Stimulated activated CD4-positive, alpha-beta T cell treated with anti-CD3 and anti-CD28 coated beads, Interleukin-2, amount 100 ng/mL, for 48 hours (primary cell): ENCODE measurements at places on chromosomes 3 and 15.

- DNase-seq: no peak
These were observed 120.0 kb upstream of the ATP11B start for GRCh38 chr3:182673336-182673735.

DNA sequence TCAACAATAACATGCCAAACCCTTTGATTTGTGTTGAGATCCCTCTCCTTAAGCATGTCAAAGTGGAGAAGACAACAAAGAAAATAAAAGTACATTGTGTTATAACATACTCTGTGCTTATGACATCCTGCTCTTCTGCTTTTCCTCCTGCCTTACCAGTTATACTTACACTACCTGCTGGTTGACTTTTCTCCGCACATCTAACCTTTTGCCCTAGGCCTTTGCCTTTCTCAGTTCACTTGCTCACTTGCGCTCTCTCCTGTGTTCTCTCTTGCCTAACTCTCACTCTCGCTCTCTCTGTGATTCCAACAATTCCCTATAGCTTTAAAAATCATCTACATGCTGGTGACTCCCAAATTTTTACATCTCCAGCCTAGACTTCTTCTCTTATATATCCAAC lies 5.7 kb downstream of the DNAH12 start:
- no peak for DNase-seq

DNA sequence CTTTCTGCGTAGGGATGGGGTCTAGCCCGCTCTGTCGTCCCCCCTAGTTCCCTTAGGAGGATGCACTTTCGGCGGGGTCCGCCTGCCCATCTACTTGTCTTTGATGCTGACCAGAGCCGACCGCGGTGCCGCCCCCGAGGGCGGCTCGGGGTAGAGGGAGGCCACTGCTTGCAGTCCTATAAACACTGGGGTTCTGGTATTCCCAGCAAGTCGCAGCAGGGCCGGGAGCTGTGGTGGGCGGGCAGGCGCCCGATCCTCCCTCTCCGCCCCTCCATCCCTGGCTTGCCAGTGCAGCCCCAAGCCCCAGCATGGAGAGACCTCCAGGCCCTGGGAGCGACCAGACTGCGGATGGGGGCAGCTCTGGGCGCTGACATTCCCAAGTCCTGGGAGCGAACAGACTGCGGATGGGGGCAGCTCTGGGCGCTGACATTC lies 830 bp downstream of the SEMA4B start:
- DNase-seq: no peak

DNA sequence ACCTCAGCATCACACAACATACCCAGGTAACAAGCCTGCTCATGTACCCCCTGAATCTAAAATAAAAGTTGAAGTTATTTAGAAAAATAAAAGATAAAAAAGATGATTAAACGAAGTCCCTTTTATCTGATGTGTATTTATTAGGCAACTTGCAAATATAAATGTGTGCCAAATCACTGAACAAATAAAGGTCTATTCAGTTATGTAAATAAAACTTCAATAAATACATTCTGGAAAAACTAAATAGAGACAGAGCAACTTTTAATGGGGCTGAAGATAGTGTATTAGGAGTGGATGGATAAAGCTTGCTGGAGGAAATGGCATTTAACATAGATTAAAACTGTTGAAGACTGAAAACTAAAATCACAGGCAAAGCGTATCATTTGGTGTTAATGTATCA lies 678.0 kb upstream of the GRM7 start:
- no peak for DNase-seq

- no peak for DNase-seq
These were observed 67.3 kb downstream of the MCF2L2 start for GRCh38 chr3:183360971-183361624.

GRCh38 chr15:66124651-66125050 lies 128.9 kb downstream of the MEGF11 start:
- no peak for DNase-seq

DNA sequence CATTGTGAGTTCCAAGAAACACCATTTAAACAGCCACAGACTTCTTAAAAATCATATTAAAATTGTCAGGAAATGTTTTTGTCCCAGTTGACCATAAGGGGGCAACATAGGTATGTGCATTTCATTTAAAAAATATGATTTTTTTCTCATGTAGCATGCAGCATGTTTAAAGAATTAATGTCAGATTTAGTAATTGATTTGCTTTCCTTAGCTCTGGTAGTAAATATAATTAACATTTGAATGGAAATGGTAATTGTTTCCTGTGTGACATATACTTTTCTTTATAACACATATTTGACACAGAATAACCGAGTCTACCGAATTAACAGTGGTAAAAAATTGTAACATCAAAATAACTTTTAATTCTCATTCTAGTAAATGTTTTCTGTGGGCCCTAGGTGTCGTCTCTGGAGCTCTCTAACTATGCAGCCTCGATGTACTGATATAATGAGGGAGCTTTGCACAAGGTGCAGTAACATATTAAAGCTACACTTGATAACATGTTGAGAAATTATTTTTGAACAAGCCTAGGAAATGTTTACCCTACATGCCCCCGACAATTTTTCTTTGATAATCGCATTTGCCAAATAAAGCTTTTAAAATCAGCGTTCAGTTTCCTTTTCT lies 34.9 kb downstream of the NXPE3 start:
- DNase-seq: no peak

GRCh38 chr3:95521396-95521795 lies 1293.0 kb upstream of the EPHA6 start:
- DNase-seq: no peak

- no peak for DNase-seq
These were observed 72.1 kb upstream of the RPL35A start for GRCh38 chr3:197877902-197878301.

DNA sequence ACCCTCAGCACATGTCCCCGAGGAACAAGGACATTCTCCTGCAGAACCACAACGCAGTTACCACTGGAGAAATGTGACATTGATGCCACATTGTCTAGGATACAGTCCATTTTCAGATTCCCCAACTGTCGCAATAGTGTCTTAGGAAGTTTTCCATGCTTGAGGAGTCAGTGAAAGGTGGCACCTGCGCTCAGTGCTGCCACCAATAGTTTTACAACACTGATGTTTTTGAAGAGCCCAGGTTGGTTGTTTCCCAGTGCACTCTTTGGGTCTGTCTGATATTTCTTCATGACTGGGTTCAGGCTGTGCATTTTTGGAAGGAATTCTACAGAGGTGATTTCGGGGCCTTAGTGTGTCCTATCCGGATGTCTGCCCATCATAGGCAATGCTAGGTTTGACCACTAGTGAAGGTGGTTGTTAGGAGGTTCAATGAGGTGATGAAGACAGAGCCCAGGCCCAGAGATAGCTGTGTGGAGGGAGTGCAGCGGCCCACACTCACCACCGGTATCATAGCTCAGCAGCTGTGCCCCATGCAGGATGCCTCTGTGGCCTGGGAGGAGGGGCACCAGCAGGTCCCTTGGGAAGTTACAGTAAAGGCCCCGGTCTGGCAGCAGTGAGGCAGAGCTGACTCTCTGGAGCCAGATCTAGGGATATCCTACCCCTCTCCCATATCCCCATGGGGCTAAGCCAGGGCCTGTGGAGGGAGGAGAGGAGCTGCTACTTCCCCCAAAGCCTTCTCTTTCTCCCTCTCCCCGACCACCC lies 96.6 kb downstream of the DNAJB8 start:
- no peak for DNase-seq
